Psoas muscle (tissue), 8 donors: ENCODE measurements at places on chromosomes 13 and 19. TPM values are rescaled to one million over a fixed set of nuclear protein-coding genes. Genes with fewer than 3 reads are reported as not detected.
A peak's percentile ranks its signal among the peaks of the same experiment; 100 is the strongest.

LILRA6 gene
- polyA plus RNA-seq: 0.42 TPM

PSPC1 gene
- polyA plus RNA-seq: 18.1 TPM

DNA sequence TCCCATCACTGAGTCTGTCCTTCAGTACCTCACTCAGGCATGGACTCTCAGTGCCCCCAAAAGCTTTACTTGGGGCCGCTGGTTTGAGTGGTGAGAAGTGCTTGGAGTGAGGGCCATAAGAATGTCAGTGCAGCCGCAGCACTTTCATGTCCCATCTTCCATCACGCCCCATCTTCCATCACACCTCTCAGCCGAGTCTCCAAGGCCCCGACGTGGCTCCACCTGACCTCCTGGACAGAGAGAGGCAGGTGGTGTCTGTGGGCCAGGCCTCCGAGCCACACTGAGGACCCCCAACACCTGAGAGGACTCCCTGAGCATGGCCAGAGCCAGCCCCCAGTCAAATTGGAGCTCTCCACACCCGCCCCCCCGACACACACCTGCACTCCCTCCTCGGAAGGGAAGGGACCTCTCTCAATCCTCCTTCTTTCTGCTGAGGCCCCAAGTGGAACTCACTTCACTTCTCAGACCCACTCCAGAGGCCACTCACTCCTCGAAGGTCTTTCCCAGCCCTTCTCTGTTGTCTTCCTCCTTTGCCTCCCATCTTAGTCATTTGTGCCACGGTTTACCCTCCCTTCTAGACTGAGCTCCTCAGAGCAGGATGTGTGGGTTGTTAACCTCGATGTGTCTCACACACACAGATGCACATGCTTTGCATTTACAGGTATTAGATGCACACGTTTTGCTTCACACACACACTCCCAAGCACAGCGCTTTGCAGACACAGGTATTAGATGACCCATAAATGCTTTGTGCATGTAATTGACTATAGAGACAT lies 65.7 kb upstream of the ATP12A start:
- DNase-seq: no peak

DNA sequence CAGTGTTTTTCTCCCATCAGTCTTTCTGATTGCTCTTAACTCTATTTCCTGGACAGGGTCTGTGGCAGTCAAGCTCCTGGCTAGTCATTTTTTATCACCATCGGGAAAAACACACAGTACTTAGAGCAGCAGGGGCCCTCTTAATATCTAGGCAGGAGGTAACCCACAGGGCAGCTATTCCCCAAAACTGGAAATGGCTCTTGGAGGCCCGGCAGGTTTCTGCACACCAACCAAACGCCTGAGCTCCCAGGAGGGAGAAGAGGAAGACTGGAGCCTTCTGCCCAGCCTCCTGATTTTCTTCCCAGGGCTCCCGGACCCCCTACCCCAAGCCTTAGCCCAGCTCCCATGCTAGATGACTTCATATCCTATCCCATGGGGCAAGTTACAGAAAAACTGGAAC lies 49.3 kb upstream of the VSTM2B start:
- no peak for DNase-seq

PGLYRP2 gene
- polyA plus RNA-seq: not detected

PEG3 gene
- polyA plus RNA-seq: 0.81 TPM

NXNL1 gene
- polyA plus RNA-seq: 0.14 TPM

CLDND2 gene
- polyA plus RNA-seq: not detected

DNA sequence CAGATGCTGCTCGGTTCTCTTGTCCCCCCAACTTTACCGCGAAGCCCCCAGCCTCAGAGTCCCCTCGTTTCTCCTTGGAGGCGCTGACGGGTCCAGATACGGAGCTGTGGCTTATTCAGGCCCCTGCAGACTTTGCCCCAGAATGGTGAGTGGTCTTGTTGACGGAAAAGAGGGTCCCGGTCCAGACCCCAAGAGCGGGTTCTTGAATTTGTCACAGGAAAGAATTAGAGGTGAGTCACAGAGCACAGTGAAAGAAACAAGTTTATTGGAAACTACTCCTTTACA lies 589 bp downstream of the POLR1G start:
- no peak for DNase-seq

RGL3 gene
- 2.4 TPM for polyA plus RNA-seq

DNA sequence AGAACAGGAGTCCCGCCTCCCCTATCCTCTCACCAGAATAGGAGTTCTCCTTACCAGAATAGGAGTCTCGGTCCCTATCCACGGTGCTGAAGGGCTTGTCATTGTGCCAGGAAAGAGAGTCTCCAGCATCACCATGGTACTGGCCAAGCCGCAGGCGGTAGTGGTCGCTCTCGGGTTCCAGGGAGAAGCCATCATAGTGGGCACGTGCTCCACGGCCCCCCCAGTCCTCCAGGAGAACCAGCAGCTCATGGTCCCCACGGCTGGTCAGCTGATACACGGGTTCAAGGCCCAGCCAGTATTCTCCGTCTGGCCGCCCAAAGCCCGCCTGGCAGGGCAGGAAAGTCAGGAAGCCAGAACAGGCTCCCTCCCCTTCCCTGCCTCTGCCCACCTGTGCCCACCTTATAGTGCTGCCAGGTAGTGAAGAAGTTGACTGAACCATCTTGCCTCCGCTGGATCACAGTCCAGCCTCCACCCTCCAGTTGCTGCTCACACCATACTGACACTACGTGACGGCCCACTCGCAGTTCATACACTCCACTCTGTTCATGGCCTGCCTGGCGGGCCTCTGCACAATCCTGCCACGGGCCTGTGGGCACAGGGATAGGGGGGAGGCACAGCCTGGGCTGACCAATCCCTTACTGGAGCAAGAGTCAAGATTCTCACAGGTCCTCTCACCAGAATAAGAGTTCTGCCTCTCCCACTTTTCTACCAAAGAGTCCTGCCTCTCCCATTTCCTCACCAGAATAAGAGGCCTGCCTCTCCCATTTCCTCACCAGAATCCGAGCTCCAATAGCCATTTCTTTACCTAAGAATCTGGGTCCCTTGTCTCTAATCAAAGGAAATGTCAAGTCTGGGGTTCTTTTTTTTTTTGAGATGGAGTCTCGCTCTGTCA lies 7.4 kb downstream of the SHFL start:
- no peak for DNase-seq

- no peak for DNase-seq
Observed at GRCh38 chr13:109655206-109655600, 131.2 kb downstream of the IRS2 start.

PCSK4 gene
- 0.74 TPM for polyA plus RNA-seq

DNA sequence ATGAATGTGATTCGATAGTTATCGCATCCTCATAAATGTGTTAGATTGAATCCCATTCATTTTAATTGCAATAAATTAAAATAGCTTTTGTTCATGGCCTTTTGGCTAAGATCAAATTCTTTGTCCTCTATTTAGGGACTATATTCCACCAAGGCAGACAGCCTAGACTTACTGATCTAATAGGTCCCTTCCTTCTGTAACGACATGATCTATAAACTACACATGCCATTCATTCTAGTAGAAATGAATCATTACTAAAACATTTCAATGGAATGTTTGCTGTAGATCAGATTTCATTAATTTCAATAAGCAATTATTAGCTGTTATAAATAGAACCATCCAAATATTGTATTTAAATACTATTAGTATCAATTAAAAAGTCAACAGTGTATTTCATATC lies 526.6 kb upstream of the KLHL1 start:
- DNase-seq: no peak

DNA sequence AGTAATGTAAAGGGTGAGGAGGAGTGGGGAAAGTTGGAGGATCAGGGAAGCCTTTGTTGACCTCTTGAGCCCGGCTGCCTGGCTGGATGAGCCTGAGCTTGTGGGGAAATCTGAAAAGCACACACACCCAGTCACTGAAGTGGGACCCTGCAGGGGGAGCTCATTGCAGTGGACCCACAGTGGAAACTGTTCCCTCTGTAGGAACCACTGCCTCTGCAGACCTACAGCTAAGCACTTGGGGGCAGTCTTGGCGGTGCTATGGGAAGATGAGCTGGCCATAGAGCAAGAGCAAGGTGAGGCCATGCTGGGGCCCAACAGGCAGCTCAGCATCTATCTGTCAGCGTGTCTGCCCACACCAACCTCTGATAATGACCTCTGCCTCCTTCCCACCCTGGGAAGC lies 294.8 kb downstream of the TSHZ3 start:
- DNase-seq: no peak

GRCh38 chr13:76043874-76044273 lies 407.7 kb downstream of the LMO7 start:
- no peak for DNase-seq

CBLC gene
- 0.08 TPM for polyA plus RNA-seq

- DNase-seq: no peak
Observed at GRCh38 chr13:51894239-51894638, 32.5 kb downstream of the CCDC70 start.

GRCh38 chr19:48152551-48152950 lies 17.6 kb downstream of the LIG1 start:
- DNase-seq: peak; percentile 69

DNA sequence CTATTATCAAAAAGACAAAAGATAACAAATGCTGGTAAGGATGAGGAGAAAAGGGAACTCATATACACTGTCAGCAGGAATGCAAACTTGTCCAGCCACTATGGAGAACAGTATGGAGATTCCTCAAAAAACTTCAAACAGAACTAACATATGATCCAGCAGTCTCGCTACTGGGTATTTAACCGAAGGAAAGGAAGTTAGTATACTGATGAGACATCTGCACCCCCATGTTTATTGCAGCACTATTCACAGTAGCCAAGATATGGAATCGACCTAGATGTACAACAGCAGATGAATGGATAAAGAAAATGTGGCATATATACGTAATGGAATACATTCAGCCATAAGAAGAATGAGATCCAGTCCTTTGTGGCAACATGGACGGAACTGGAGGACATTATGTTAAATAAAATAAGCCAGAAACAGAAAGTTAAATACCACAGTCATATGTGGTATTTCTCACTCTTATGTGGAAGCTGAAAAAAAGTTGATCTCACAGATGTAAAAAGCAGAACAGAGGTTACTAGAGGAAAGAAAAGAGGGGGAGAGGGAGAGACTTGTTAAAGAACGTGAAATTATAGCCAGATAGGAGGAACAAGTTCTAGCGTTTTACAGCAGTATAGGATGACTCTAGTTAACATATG lies 83.2 kb downstream of the RUBCNL start:
- DNase-seq: no peak

DNA sequence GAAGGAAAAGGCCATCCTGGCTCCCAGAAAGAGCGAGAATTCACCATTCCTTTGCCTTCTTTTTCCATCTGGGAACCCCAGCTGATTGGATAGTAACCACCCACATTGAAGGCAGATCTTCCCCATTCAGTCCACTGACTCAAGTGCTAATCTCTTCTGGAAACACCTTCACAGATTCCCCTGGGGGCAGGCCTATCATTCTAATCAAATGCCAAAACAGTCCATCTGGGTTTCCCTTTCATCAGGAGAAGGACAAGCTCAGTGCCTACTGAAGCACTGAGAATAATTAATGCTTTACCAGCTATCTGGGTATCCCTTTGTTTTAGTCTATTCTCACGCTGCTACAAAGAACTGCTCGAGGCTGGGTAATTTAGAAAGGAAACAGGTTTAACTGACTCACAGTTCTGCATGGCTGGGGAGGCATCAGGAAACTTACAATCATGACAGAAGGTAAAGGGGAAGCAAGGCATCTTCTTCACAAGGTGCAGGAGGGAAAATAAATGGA lies 293.2 kb downstream of the ENOX1 start:
- no peak for DNase-seq

DNA sequence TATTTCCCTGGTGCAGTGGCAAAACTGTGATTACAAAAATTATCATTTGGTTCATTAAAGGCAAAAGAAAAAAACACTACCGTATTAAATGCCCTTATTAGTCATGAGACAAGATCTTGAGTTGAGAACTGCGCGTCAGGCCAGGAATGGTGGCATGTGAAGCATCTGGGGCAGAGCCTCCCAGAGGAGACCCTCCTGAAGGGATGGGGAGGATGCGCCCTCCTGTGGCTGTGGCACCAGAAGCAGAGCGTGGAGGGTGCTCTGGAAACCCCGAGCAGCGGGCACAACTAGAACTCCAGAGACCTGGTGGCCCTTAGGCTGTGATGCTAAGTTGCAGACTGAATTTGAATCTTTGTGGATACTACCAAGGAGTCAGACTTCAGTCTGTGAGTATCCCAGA lies 11.5 kb downstream of the CUL4A start:
- DNase-seq: no peak

OR10H5 gene
- not detected for polyA plus RNA-seq

DNA sequence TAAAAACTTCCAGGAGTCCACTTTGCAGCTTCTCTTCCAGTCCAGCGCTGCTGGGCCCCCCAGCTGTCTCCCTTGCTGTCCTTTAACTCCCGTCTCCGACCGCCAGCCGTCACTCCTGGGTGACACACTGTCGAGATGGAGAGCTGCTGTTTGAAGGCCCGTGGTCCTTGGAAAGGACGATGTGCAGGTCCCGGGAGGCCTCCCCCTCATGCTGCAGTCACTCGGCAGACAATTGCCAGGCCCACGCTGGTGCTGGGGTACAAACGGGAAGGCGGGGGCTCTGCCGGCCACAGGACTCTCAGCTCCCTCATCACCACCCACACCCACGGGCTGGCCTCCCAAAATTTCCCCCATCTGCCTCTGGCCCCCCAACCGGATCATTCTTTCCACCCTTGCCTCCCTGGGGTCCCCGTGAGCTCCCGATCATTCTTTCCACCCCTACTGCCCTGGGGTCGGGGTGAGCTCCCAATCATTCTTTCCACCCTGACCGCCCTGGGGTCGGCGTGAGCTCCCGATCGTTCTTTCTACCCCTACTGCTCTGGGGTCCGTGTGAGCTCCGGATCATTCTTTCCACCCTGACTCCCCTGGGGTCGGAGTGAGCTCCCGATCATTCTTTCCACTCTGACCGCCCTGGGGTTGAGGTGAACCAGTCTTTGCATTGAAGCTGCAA lies 16.0 kb upstream of the ZNF554 start:
- no peak for DNase-seq

GRCh38 chr19:14473073-14473977 lies 1.8 kb downstream of the PTGER1 start:
- DNase-seq: no peak

DNA sequence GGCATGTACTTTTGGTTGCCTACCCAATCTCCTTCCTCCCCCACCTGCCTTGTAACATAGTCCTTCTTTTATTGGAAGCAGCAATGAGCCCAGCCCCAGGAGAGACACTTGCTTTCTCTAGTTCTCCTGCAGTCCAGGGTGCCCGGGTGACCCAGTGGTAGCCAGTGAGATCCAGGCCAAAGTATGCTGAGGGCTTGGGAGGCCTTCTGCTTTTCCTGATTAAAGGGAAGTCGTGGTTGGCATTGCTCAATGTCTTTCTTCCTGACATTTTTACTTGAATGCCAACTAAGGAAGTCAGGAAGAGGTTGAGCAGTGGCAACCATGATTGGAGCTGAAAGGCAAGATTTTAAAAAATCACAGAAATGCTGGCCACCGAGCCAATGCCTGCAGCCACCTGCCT lies 25.7 kb downstream of the CNMD start:
- DNase-seq: no peak

DNA sequence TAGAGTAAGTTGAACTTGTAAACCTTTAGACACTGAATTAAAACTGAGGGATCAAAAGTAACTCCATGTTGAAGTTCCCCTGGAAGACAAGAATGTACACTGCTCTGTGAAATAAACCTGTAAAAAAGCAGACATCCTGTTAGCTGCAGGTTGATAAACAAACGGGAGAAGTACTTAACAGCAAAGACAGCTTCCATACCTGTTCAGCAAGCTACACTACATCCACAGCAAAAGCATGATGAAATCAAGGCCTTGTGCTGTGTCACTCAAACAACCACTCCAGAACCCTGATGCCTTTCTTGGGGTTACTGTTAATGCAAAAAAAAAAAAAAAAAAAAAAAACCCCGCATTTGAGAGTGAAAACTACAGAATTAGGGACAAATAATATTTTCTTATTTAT lies 20.8 kb downstream of the ANKRD10 start:
- DNase-seq: no peak

KLK3 gene
- polyA plus RNA-seq: not detected
